ENCODE measurements at places on chromosomes 3 and 15.
A peak's percentile ranks its signal among the peaks of the same experiment; 100 is the strongest.

- DNase-seq: no peak
These were observed 537.6 kb upstream of the UBE2E2 start for GRCh38 chr3:22665528-22665927.

- DNase-seq: no peak
These were observed 984 bp upstream of the RPP25 start for GRCh38 chr15:74957476-74958035.

DNA sequence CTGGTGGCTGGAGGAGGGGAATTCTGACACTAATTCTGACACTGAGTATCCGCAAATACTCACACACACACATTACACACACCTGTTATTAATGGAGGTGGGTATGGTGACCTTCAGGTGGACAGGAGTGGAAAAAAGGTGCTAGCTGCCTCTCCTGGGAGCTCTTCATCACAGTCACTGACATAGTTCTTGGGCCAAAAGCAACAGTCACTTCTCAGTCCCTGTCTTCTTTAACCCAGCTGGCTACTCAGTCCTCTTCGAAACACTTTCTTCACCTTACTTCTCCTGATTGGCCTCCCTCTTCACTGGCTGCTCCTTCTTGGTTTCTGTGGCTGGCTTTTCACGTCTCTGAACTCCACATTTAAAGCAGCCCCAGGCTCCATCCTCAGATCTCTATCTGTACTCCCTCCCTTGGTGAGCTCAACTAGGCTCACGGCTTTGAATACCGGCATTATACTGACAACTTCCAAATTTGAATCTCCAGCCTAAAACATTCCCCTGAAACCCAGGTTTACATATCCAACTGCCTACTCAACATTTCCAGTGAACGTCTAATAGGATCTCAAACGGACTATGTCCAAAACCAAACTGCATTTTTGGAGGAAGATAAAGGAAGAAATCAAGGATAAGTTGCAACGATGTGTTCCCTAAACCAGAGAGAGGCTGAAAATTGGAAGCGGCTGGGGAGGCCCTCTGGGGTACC, 53.2 kb upstream of the HEG1 start:
- DNase-seq: no peak

GRCh38 chr3:171825222-171825828, 15.0 kb upstream of the PLD1 start:
- no peak for DNase-seq

DNA sequence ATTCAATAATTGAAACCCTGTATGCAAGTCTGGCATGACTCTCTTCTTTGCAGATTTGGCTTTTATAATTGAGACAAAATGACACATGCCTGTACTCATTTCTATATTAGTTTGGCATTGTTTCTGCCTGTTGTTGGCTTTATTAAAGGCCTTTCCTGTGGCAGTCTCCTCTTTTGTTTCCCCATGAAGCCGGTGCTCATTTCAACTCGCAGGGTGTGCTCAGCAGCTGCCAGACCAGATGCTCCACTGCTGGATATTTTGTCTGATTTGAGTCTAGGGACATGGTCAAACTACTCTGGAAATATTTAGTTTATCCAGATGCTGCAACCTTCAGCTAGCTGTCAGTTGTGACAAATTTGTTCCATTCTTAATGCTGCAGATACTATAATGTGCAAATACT, 445.3 kb downstream of the NAALADL2 start:
- no peak for DNase-seq

- no peak for DNase-seq
These were observed 21.1 kb downstream of the FGF12 start for GRCh38 chr3:192706272-192706671.

GRCh38 chr15:96553006-96553405, 222.5 kb downstream of the NR2F2 start:
- no peak for DNase-seq

GRCh38 chr3:39141171-39141995, 12.0 kb downstream of the CSRNP1 start:
- no peak for DNase-seq

DNA sequence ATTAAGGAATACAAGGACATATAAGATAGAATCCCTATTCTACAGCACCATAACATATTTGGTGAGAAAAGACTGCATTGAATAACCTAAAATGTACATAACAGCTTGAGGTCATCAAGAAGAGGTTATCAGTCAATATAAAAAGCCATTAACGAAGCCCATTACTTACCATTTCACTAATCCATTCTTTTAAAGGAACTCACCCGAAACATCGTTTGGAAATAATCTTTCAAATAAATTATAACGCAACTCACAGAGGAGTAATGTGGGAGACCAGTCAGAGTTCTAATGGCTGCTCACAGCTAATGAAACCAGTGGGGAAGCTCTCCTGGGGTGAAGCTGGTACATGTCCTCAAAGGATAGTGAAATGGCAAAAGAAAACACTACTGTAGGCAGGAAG, 188.4 kb downstream of the TBC1D5 start:
- no peak for DNase-seq

DNA sequence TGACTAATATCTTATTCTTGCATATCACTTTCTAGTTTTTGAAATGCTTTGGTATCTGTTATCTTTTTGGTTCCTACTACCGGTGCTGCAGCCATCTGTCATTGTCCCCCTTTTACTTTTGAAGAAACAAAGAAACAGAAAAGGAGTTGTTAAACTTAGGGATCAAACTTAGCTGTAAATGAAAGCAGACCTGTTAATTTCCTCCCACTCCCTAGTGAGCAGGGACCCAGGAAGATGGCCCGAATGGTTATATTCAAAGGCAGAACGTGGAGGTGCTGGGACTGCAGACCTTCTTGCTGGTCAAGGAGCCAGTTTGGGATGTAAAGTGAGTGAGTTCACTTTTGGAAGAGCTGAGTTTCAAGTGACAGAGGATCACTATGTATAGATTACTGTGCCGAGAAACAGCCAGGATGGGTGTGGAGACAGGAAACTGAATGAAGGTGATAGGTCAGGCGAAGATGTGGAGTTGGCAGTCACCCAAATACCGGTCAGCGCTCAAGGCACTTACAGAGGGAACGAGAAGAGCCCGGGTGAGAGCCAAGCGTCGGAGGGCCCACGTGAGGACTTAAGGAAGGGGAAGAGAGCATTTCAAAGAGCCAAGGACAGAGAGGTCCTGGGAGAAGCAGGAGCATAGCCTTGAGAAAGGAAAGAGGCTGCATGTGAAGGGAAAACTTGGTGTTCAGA, 20.1 kb downstream of the KBTBD8 start:
- DNase-seq: no peak

GRCh38 chr3:107523289-107523538, 452 bp downstream of the BBX start:
- no peak for DNase-seq

- peak; percentile 63 for DNase-seq
These were observed 1.5 kb downstream of the ARHGEF3 start for GRCh38 chr3:56800130-56800831.

DNA sequence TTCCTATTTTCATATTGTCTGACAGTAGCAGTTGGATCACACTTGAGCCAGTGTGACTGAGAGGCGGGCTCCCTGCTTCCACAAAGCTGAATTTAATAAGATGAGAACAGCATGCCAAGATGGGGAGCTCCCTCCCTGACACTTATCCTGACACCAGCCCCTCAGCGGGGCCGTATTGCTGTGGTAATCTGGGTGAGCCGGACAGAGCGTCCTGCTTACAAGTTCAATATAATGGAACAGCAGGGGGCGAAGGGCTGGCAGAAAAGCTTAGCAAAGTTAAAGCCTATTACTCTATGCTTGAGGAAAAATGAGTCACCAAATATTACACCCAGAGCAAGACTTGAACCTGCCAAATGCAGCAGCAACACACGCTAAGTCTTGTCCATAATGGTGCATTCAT, 163.8 kb upstream of the CMC1 start:
- no peak for DNase-seq

- no peak for DNase-seq
These were observed 436.2 kb downstream of the OCA2 start for GRCh38 chr15:27662892-27663291.

DNA sequence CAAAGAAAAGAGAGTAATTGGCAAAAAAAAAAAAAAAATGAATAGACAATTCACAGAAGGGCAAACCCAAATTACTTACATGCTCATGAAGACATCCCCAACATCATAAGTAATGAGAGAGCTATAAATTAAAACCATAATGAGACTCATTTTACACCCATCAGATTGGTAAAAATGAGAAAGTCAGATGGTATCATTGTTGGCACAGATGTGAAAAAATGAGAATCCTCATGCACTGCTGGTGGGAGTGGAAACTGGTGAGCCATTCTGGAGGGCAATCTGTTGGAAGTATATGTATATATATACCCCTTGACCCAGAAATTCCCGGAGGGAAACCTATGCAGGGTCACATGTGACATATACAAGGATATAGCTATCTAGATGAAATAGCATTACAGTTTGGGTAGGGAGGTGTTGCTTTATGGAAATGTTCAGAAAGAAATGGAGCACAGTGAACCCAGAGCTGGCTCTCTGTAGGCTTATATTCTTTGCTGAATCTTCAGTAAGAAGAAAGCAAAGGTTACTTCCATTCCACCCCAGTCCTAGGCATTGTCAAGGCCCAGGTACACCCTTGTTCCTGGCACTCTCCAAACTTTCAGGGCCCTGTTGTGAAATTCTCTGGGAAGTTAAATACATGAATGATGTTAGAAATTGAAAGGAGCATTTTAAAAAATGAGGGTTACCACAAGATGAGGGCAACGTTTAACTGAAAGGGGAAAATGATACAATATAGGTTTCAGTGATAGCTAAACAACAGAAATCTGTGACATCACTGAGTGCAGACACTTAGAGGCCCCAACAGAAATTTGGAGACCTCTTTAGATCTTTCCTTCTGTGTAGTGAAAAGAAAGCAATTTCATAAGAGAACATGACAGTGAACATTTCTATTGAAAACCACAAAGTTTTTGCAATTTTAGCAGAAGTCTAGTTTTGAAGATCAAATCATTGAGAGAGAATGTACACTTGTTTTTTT, 132.7 kb upstream of the TPRG1 start:
- DNase-seq: no peak

- no peak for DNase-seq
These were observed 25.8 kb downstream of the SHC4 start for GRCh38 chr15:48937886-48938285.

DNA sequence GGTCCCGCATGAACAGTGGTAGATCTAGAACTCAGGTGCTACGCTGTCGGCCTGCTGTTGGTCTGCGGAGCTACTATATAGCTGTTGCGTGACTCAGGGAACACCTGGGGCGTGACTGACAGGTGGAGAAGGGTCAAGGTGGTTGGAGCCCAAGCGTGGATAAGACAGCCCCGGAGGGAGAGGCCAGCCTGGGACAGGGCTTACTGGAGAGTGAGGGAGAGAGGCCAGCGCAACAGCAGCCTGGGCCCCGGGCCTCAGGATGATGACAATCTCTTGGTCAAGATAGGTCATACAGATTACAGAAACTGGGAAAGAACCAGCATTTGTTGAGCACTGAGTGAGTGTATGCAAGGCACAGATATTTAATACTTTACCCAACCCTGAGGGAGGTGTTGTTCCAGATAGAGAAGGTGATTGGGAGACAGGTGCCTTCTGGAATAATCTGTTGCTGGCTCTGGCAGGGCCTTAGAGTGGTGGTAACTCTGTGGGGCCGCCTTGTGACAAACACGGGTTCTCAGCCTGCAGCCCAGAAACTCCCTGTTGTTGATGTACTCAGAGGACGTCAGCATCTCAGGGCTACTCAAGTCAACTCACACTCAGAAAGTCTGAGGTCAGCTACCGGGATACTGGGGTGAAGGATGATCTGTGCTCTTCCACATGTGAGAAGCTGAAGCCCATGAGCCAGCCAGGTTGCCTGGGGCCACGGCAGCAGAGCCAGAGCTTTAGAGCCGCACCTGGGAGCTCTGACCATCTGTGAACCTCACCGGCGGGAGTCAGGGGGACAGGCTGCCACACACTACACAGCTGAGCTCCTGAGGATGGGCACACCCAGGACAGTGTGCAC, 265.4 kb upstream of the HES1 start:
- no peak for DNase-seq

DNA sequence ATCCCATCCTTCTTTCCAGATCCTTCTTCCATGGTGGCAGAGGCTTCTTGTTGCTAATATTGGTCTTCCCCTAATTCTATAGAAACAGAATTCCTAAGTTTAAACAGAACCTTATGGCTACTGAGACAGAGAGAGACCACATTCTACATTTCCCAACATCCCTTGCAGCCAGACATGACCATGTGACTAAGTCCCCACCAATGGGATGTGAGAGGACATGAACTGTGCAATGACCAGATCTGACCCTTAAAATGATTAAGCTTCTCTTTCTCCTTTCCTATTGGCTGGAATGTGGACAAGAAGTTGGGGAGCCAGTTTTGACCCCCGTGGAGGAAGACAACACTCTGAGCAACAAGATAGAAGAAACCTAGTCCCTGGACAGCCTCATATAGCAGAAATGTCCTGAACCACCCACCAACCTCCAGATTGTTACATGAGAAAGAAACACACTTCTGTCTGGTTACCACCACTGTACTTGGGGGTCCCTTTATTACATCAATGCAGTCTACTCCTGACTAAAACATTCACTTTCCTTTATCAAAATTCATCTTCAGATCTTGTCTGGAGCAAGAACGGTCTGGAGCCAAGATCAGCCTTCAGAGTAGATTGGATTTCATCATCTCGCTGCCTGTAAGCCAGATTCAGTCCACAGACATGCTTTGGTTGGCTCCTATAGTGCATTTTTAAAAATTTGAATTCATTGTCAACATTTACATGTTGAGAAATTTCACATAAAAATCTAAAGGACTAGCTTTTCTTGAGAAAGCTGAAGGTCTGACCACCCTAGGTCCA, 183.9 kb downstream of the SHQ1 start:
- no peak for DNase-seq

- no peak for DNase-seq
These were observed 4.4 kb downstream of the ITIH3 start for GRCh38 chr3:52798978-52799476.

- no peak for DNase-seq
These were observed 186.5 kb downstream of the ZNF385D start for GRCh38 chr3:21564531-21564930.

DNA sequence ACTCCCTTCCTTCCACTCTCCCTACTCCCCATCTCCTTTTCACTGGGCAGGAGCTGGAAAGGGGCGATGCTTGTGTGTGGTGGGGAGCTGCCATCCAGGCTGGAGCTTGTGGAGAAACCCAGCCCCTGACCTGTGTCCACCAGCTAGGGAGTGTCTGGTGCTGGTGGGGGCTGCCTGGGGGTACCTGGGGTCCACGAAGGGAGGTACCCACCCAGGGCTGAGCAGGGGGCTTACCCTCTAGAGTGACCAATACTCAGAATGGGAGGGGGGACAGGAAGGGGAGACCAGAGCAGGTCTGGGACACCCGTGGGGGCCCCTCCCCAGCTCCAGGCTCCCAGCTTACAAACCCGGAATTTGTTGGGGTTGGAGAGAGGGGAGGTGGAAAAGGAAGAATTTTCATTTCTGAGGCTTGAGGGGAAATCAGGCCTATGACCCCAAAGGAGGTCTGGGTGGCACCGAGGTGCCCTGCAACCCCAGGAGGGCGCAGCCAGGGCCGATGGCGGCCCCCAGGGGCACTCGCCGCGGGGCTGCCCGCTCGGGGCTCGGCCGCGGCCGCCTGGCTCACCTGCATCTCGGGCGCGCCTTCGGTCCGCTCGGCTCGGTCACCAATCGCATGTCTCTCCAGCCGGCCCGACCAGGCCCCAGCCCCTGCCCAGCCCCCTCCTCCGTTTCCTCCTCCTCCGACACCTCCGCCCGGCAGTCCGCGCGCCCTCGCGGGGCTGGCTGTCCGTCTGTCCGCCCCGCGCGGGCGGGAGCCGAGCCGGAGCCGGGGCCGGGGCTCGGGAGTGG, 773 bp downstream of the LINGO1 start:
- DNase-seq: no peak

All from stimulated activated CD4-positive, alpha-beta T cell treated with anti-CD3 and anti-CD28 coated beads, Interleukin-12 subunit alpha, Interleukin-12 subunit beta, amount 100 ng/mL, for 4 hours (primary cell).